GM12864 (cell line): ENCODE measurements at places on chromosomes 6 and 20.

DNA sequence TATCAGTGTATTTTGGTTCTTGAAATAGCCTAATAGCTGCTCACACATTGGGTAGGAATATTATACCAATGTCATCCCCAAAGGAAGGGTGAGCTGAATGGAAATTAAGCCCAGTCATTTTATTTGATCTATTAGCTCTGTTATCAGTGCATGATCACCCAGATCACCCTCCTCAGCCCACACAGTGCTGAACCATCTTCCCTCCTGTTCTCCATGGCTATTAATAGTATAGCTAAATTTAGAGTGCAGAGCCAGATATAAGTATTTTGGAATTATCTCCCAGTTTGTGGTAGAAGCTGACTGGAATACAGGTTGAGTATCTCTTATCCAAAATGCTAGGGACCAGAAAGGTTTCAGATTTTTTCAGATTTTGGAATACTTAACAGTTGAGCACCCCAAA is 45.4 kb downstream of the KCTD20 start:
- DNase-seq = no peak

GRCh38 chr6:166658115-166658791 is 31.2 kb upstream of the RPS6KA2 start:
- DNase-seq = no peak

DNA sequence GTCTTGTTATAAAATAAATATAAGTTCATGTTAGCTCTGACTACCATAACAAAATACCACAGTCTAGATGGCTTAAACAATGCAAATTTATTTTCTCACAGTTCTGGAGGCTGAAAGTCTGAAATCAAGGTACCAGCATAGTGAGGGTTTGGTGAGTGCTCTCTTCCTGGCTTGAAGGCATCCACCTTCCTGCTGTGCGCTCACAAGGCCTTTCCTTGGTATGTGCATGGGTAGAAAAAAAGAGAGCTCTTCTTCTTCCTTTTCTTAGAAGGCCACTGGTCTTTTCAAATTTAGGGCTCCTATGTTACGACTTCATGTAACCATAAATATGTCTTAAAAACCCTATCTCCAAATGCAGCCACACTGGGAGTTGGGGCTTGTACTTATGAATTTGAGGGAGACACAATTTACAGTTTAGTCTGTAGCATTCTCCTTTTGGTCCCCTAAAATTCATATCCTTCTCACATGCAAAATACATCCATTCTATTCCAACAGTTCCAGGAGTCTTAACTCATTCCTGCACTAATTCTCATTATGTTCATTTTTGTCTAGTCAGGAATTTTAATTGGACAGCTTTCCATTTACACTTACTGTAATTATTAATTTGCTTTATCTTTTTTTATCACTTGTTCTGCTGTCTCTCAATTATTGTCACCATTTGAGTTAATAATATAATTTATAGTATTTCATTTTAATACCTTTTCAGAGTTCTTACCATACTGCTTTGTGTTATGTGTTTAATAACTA is 381.9 kb upstream of the EPHA7 start:
- DNase-seq = no peak

DNA sequence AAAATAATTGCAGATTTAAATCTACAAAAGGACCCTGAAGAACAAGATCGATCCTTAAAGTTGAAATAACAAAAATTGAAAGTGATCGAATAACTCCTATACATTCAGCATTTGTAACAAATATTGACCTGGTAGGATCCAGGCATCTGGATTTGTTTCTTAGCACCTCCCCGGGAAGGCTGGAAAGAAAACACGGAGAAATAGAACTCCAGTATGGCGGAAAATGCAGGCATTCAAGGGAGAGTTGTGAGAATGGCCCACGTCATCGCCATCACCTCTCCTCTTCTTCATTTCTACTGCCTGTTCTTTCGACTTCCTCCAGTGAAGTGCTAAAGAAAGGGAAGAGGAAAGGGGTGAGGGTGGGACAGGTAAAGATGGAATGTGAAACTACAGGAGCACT is 242.3 kb upstream of the TFAP2D start:
- no peak for DNase-seq

GRCh38 chr20:61420781-61421180 is 168.7 kb downstream of the CDH4 start:
- DNase-seq = no peak

GRCh38 chr6:131791476-131791875 is 16.3 kb upstream of the ENPP1 start:
- no peak for DNase-seq

DNA sequence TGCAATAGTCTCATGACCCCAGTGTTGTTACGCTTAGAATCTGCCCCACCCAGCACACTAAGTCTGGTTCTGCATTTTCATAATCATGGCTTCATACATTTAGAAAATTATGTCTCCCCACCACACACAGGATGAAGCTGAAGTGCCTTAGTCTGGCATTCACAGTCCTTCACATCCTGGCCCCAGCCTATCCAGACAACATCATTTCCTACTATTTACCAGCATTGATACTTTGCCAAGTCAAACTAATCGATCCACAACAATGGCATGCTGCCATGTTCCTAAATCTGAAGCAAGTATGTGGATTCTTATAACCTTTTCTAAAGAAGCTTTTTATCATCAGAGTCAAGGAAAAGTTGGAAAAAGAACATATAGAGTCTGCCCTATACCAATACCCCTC is 132.4 kb upstream of the FBXL4 start:
- no peak for DNase-seq

- DNase-seq = no peak
Observed at GRCh38 chr6:152428126-152428525, 209.0 kb downstream of the SYNE1 start.

- DNase-seq = no peak
Observed at GRCh38 chr6:147043994-147044477, 160.2 kb upstream of the STXBP5 start.

GRCh38 chr6:158847786-158848185 is 28.6 kb upstream of the EZR start:
- DNase-seq = no peak

- DNase-seq = no peak
Observed at GRCh38 chr6:13522656-13523055, 35.3 kb upstream of the GFOD1 start.

GRCh38 chr6:132820629-132821381 is 6.4 kb downstream of the RPS12 start:
- no peak for DNase-seq

DNA sequence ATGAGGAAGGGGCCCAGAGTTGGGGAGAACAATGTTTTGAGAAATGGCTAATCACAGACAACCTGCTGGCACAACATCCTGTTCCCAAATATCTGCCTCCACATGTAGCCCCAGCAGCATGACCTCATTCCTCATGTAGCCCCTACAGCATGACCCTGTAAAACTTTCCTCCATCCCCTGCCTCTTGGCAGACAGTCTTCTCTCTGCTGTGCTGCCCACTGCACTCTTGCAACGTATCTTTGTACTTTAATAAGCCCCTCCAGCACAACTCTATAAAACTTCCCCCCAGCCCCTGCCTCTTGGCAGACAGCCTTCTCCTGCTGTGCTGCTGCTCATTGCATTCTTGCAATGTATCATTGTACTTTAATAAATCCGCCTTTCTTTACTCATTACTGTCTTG is 278.8 kb downstream of the HDGFL1 start:
- DNase-seq = no peak

GRCh38 chr20:51750770-51751388 is 17.3 kb downstream of the ATP9A start:
- DNase-seq = no peak

DNA sequence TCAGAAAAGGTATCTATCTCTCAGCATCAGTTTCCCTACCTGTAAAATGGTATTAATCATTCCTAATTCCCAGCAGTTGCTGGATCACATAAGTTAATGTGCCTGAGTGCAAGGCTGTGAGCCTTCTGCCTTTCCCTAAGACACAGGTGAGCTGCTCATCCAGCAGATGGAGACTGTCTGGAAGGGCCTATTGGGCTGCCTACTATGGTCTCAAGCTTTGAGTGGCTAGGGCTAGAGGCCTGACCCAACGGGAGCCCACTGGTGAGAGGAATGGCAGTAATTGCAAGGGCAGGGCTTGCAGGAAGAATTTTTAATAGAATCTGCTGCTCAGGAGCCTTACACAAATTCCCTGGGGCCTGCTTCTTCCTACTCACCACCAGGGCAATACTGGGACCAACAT is 4.3 kb downstream of the KHDC1 start:
- no peak for DNase-seq

DNA sequence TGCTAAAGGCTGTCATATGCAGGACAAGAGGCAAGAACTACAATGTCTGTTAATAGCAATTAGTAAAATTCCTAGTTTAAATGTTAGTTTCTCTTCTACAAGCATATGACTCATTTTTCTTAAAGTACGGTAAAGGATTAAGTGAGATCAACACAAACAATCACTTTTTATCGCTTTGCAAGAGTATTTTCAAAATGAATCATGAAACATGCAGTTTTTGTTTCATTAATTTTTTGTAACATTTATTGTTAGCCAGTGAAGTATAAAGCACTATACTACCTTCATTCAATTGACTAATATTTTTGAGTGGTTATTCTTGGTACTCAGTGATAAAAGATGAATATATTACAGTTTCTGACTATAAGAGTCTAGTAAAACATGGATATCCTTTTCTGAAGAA is 138.6 kb downstream of the AHI1 start:
- DNase-seq = no peak

DNA sequence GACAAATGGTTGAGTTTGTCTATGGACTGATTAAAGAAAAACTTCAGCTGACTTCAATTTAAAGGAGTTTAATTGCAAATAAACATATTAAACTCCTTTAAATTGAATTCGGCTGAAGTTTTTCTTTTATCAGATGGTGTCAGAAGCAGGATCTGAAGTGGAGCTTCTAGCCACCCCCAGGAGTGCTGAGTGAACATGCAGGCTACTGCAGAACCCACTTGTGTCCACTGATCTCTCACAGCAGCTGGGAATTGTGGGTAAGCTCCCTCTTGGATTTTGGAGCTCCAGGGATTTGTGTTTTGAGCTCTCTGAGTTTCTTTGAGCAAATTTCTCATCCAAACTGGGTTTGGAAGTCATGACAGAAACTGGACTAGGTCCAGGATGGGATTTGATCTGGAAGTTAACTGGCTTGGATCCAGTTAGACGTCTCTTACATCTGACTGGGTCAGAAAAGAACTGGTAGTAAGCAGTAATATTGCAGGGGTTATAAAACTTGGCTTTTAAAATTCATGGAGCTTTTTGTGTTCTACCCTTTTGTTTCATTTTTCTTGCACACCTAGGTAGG is 95.8 kb upstream of the UST start:
- DNase-seq = no peak

DNA sequence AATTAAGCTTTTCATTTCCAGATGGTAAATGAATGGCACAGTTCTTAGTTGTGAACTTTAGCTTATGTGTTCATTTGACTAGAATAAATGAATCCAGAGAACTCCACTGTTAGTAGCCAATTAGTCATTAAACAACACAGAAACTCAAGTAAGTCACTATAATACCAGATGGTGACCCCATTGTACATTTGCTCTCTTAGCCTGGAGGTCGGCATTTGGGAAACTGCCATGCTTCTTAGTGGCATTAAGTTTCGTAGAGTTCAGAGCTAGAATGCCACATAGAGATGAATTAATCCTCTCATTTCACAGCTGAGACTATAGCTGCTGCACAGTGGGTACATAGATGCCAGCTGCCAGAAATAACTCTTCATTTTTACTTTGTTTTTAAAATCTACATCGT is 10.8 kb upstream of the DTNBP1 start:
- DNase-seq = no peak

DNA sequence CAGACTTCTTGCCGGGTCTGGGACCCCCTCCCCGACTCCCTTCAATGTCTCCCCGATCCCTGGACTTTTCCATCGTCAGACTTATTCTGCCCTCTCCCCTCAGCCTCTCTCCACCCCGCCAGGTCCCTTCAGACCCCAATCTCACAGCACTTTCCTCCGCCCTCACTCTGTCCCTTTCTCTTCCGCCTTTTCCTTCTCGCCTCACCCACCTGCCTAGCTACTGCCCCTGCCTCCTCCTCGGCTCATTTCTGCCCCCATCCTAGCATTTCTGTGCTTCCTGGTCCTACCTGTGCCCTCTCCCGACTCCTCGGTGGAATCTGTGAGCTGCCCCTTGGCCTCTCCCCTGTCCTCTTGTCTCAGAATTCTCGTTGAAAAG is 616 bp downstream of the CHMP4B start:
- no peak for DNase-seq

GRCh38 chr20:43571310-43571709 is 12.5 kb downstream of the SGK2 start:
- DNase-seq = no peak

DNA sequence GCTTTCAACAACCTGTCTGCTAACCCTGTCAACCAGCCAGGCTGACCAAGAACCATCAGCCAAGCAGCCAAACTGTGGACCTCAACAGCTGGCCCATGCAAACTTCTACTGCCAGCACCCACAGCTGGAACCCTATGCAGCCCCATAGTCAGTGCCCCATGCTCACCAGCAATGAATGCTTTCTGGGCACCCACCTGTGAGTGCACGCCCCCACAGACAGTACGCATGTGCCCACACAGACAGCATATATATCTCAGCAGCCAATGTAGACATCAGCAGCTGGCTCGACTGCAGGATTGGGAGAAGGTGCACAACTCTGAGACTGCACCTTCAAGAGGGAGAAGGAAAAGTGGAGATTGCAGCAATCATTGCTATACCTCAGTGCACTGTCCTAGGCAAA is 1534.6 kb downstream of the GRIK2 start:
- no peak for DNase-seq

DNA sequence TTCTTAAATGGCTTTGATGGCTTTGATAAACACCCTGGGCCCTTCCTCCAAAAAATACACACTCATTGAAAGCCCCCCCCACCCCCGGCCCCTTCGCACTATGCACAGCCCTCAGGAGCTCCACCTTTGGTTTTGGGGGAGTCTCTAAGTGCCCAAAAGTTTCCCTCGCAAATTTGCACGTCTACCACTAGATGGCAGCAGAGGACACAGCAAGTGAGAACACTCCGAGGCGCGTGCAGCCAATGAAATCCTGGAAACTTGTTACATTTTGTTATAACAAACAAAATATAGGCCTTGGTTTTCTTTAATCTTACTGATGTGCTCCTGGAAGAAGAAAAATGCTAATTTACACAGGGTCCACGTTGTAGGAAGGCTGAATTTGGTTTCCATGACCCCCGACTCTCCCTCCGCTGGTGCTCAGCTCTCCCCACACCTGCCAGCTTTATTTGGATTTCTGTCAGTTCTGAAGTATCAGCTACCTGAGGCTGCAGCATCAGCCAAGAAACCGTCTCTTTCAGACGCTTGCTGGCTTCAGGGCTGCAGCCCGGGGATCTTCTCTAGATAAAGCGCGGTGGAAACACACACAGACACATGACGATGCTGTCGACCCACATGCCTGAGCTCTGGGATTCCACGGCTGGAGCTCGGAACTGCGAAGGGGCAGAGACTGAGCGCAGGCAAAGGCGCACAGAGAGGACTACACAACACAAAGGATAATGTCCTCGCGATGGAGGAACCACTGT is 148.3 kb upstream of the RPS6KA2 start:
- DNase-seq = peak; percentile 41

GRCh38 chr6:17011985-17012384 is 89.9 kb upstream of the STMND1 start:
- DNase-seq = no peak

GRCh38 chr20:49987868-49988690 is 5.3 kb downstream of the SNAI1 start:
- DNase-seq = no peak

- DNase-seq = no peak
Observed at GRCh38 chr20:51994751-51995417, 192.6 kb upstream of the SALL4 start.

- DNase-seq = no peak
Observed at GRCh38 chr20:61332016-61332975, 80.2 kb downstream of the CDH4 start.
